Right cardiac atrium (tissue), 5 donors: ENCODE measurements at places on chromosomes 7 and 10. TPM values are rescaled to one million over a fixed set of nuclear protein-coding genes. Genes with fewer than 3 reads are reported as not detected.
A peak's percentile ranks its signal among the peaks of the same experiment; 100 is the strongest.

PNLIPRP2 gene
- not detected for total RNA-seq

GRCh38 chr10:8050556-8051108 lies 3.9 kb upstream of the GATA3 start:
- peak; percentile 69 for DNase-seq

- no peak for DNase-seq
Measured at GRCh38 chr7:88230646-88231045, 10.8 kb upstream of the SRI start.

MMD2 gene
- not detected for total RNA-seq

- no peak for DNase-seq
Measured at GRCh38 chr7:85039196-85039923, 147.5 kb downstream of the SEMA3D start.
